ENCODE measurements at places on chromosomes 16 and 17.
A peak's percentile ranks its signal among the peaks of the same experiment; 100 is the strongest.

DNA sequence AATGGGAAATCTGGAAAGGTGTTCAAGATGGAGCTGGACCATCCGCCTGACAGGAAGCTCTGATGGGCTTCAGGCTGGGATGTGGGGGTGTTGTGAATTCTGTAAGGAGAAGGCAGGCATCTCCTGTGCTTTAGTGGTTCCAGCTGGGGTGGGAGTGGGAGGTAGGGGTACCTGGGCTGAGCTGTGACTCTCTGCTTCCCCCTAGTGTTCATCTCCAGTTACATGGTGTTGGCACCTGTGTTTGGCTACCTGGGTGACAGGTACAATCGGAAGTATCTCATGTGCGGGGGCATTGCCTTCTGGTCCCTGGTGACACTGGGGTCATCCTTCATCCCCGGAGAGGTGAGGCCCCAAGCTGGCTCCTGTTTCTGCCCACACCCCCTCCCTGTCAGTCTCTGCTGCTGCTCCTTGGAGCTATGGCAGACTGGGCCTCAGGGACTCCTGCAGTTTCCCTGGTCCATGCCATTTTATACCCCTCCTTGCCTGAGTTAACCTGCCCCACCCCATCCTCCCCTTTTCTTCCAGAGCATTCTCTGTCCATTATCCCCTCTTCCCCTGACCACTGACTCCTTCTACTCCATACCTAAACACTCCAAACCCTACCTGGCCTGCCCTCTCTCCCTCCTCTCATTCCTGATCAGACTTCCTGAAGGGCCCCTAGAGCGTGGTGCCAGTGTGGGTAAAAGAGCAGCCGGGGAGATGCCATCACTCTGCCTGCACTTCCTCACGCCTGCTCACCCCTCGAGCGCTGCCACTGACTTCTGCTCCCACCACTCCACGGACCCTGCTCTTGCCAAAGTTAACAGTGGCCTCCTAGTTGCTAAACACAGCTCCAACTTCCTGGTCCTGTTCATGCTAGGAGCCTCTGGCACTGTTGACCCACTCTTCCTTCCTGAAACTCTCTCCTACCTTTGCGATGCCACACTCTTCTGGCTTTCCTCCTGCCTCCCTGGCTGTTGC, 3.4 kb downstream of the SPNS1 start:
- no peak for DNase-seq

DNA sequence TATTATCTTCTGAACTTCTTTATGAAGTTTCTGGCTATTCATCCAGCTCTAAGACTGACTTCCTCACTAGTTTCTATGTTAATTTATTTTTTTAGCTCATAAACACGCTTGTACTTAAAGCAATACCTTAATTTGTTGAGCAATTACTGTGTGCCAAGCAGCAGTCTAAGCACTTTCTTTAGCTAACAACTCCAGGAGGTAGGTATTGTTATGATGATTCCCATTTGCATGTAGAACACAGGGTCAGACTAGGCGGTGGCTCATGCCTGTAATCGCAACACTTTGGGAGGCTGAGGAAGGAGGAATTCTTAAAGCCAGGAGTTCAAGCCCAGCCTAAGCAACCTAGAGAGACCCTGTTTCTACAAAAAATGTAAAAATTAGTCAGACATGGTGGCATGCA, 19.8 kb downstream of the DNAH3 start:
- DNase-seq: no peak

DNA sequence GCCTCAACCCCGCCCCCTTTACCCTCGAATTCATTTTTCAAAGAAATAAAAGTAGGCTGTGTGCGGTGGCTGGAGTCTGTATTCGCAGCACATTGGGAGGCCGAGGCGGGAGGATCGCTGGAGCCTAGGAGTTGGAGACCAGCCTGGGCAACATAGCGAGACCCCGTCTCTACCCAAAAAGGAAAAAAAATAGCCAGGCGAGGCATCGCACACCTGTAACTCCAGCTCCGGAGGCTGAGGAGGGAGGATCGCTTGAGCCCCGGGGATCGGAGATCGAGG, 671 bp upstream of the TOP2A start:
- DNase-seq: no peak

GRCh38 chr16:77169650-77170236, 21.2 kb upstream of the MON1B start:
- peak; percentile 44 for DNase-seq

- no peak for DNase-seq
Measured at GRCh38 chr17:63426041-63426916, 19.8 kb downstream of the CYB561 start.

- no peak for DNase-seq
Measured at GRCh38 chr16:19005561-19006445, 22.1 kb downstream of the TMC7 start.

DNA sequence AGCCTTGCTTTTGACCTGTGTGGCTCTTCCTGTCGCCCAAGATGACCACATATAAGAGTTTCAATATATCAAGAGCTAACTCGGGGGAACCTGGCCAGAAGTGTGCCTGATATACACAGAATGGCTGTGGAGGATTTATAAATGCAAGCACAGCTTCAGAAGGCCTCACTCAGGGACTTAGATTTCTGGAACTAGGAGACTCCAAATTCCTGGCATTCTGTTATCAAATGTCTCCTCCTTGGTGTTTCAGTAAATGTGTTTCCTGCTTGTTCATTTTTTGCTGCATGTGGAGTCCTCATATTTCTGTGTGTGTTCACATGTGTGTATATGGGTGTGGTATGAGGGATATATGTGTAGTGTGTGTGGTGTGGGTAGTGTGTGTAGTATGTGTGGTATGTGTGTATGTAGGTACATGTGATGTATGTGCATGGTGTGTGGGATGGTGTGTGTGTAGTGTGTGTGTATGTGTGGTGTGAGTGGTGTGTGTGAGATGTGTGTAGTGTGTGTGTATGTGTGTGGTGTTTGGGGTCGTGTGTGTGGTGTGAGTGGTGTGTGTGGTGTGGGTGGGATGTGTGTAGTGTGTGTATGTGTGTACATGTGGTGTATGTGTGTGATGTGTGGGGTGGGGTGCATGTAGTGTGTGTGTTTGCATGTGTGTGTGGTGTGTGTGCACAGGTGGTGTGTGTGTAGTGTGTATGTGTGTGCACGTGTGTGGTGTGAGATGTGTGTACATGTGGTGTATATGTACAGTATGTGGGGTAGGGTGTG, 981 bp upstream of the CD300H start:
- no peak for DNase-seq

DNA sequence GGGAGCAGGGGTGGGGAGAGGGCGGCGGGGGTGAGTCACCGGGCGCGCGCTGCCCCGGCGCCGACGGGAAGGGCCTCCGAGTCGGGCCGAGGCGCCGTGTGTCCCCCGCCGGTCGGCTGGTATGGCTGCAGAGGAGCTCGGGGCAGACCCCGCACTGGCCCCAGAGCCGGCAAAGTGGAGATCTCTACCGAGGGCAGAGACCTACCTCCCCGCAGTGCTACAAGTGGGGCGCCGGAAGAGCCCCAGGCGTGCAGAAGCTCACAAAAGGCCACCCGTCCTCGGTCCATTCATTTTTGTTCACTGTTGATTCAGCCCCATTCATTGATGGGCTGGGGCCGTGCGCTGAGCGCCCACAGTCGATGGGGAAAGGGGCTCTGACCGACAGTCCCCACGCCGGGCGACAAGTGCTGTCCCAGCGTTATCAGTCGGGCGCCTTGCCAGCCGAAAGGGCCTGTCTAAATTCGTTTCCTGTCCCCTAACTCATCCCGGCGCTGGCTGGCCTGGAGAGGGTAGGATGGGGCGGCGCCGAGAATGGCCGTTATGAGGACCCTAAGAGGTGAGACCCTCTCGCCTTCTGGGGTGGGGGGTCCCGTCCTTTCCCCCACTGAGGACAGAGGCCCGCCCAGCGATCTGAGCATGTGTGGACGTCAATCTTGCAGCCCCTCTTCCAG, 709 bp upstream of the ENO3 start:
- peak; percentile 46 for DNase-seq

DNA sequence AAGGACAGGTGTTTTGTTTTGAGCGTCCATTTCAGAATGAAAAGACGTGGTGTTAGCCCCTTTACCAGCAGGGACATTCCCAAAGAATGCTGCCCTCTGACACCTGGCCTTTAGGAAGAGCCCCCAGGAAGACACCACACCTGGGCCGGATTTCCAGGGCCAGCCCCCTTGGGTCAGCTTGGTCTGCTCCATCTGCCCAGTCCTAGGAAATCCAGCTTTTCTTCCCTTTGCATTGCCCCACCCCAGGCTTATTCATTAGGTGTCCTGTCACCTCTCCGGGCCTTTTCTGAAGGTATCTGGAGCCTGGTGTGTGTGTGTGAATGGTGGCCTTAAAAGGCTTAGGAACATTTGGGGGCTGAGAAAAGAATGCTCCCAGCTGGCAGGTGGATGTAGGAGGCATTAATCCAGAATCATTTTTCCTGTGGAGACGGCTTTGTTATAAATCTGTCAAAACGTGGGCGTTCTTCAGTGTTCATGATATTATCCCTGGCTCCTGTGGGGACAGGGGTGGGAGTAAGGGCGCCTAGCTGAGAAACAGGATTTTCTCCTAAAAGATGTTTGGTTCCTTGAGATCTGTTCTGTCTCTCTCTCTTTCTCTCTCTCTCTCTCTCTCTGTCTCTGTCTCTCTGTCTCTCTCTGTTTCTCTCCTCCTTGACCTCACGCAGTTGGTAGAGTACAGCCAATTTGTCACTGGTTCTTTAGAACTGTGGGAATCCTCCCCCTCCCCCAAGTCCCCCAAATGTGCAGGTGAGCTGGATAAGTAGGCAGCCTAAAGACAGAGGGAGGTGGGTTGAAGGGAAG, 84.0 kb downstream of the NTN1 start:
- no peak for DNase-seq

DNA sequence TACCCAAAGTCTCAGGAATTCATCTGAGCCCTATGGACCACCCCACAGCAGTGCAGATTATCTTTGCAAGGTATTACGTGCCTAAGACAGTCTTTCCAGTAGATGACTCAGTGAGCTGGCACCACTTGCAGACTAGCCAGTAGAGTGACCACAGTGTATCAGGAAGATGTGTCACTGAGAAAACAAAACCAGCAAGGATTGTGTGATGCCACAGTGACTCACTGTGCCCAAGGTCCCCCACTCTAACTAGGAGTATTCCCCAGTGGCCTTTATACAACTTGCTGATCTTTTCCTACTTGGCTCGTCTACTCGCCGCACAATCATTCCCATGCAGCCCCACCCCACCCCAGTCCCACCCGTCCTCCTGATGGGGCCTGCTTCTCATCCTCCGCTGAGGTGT, 26.8 kb upstream of the PRKCA start:
- DNase-seq: peak; percentile 22

DNA sequence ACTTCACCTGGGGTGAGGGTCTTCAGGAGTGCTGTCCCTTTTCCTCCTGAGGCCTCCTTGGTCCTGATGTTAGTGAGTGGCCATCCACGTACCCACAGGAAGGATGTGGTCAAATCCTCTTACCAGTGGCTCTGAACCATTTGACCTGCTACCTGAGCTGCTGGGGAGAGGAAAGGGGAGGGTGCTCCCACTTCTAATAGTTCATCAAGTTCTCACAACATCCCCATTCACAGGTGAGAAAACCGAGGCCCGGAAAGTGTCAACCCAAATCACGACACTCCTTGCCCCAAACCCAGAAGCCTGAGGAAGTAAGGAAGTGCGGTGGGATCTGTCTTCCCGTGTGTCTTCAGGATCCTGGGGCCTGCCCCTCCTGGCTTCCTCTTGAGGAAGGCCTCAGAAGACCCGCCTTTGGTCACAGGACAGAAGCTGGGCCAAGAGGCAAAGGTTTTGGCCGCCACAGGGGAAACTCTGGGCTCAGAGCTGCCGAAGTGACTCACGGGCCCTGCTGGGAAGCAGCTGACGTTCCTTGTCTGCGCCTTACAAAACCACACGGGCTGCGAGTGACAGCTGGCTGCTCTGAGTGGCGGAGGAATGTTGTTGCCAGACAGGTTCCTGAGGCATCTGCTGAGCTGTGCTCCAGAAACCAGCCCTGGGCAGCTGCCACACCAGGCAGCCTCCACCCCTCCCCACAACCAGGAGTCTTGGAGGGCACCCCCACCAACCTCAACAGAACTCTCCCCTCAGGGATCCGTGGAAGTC, 13.9 kb upstream of the KIFC3 start:
- DNase-seq: peak; percentile 39

- no peak for DNase-seq
Measured at GRCh38 chr17:65328567-65328966, 191.4 kb downstream of the RGS9 start.

DNA sequence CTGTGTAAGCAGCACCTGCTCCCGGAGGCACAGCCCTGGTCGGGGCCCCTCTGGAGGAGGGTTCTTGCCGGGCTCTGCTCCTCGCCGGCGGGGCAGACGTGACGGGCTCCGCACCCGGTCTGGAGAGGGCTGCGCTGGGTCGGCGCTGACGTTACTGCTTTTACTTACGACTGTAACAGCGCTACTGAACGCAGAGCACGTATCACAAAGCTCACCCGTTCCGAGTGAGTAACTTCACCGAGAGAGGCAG, 1.3 kb upstream of the RAB40C start:
- DNase-seq: peak; percentile 74

- no peak for DNase-seq
Measured at GRCh38 chr17:688100-688989, 26.3 kb downstream of the VPS53 start.

- DNase-seq: no peak
Measured at GRCh38 chr16:15648135-15648730, 1.8 kb upstream of the NDE1 start.

DNA sequence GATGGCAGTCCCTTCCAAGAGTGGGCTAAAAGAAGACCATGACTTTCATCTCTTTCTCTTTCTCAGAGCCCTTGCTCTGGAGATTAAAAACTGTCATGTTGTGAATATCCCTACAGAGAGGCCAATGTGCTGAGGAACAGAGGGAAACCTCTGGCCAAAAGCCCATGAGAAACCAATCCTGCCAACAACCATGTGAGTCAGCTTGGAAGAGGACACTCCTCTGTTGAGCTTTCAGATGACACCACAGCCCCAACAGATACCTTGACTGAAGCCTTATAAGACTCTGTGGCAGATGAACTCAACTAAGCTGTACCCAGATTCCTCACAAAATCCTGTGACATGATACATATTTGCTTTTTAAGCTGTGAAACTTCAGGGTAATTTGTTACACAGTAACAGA, 19.6 kb downstream of the CPPED1 start:
- DNase-seq: no peak

DNA sequence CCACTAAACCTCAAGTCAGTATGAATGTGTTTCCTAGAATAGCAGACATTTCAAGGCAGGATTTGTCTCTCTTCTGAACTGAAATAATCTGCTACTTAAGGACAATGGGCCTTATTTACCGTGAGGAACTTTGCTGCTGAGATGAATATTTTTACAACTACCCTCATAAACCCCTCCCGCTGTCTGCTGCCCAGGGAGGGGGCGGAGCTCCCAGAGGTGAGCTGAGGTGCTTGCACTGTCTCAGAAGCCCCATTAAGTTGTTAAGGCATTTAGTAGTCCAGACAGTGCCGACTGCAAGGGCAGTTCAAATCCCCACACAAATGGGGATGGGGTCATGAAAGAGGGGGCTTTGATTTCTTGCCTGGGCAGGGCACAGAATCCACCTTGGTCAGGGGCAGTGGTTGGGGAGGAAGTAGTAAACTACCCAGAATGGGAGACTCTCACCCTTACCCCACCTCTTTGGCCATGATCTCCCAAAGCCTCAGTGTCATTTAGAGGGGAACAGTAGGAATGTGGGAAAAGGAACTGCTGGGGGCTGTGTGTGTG, 19.2 kb downstream of the HNF1B start:
- no peak for DNase-seq

All from stimulated activated CD4-positive, alpha-beta T cell treated with anti-CD3 and anti-CD28 coated beads, Interleukin-4, amount 100 ng/mL, for 24 hours (primary cell).